SK-N-SH treated with all-trans-retinoic acid at 6 μM for 48 hours (cell line): ENCODE measurements at places on chromosomes 5 and 9.

GRCh38 chr9:113497051-113497450, 33.5 kb downstream of the RGS3 start:
- ATAC-seq = no peak

- no peak for ATAC-seq
Measured at GRCh38 chr5:180006141-180006540, 65.4 kb downstream of the RNF130 start.

- ATAC-seq = no peak
Measured at GRCh38 chr9:9901624-9902023, 711.2 kb downstream of the PTPRD start.

- no peak for ATAC-seq
Measured at GRCh38 chr5:176658817-176659511, 11.7 kb downstream of the TSPAN17 start.

- ATAC-seq = no peak
Measured at GRCh38 chr5:28822071-28822470, 1783.7 kb upstream of the CDH9 start.

DNA sequence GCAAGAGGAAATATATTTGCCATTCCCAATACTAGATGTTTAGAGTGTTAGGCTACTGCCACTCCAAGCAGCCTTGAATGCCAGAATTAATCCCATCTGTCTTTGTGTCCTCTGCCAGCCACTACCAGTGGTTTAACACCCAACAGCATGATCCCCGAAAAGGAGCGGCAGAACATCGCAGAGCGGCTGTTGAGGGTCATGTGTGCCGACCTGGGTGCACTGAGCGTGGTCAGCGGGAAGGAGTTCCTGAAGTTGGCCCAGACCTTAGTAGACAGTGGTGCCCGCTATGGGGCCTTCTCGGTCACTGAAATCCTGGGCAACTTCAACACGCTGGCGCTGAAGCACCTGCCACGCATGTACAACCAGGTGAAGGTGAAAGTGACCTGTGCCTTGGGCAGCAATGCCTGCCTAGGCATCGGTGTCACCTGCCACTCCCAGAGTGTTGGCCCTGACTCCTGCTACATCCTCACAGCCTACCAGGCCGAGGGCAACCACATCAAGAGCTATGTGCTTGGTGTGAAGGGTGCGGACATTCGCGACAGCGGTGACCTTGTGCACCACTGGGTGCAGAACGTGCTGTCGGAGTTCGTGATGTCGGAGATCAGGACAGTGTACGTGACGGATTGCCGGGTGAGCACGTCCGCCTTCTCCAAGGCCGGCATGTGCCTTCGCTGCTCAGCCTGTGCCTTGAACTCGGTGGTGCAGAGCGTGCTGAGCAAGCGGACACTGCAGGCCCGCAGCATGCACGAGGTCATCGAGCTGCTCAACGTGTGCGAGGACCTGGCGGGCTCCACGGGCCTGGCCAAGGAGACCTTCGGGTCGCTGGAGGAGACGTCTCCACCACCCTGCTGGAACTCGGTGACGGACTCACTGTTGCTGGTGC, 29.3 kb downstream of the AMBP start:
- no peak for ATAC-seq

DNA sequence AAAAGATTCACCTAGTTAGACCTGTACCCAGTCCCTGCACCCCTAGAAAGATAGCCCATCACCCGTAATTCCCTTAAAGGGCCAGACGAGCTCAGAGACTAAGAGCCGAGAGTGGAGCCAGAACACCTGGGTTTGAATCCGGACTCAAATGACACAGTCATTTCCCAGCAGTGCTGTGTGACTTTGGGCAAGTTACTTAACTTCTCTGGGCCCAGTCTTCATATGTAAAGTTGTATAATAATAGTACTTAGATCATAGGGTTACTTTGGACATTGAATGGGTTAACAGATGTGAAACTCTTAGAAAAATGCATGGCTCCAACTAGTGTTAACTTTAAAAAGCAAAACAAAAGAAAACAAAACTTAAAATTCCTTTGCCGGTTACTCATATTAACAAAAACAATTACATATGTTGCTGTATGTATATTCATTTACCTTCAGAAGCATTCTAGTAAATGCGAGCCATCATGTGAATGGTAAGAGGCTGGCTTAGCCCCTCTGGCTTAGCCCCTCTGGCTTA, 40.4 kb upstream of the RASGRF2 start:
- ATAC-seq = no peak

DNA sequence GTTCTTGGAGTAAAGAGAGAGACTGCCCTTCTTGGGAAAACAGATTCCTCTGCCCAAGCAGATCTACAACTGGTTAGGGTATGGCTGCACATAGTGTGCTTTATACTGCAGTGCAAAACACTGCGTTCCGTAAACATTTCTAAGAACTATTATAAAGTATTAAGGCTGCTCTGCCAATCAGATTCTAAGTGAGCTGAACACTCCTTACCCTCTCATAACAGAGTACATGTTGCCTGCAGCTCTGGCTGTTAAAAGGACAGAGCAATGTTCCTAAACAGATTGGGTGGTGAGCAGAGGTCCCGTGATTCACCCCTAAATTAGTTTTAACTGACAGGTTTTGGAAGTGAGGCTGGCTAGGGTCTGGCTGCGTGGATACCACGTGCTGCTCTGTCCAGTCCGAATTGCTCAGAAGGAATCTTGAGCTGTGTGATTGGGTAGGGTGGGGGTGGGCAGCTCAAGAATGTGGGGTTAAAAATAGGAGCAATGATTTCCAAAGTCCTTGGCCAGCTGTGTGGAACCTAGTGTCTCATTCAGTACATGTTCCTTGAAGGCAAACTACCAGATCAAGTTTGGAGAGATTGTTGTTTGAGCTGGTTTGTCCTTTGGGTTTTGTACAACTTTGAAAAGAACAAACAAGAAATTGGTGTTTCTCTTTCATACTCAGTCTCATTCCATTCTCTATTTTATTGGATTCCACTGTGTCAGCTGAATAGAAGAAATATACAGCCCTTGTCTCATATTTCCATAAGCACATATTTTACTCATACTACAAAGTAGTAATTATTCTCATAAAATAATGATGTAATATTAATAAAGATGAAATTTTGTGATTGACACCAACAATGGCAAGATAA, 497.6 kb upstream of the CD180 start:
- ATAC-seq = no peak

DNA sequence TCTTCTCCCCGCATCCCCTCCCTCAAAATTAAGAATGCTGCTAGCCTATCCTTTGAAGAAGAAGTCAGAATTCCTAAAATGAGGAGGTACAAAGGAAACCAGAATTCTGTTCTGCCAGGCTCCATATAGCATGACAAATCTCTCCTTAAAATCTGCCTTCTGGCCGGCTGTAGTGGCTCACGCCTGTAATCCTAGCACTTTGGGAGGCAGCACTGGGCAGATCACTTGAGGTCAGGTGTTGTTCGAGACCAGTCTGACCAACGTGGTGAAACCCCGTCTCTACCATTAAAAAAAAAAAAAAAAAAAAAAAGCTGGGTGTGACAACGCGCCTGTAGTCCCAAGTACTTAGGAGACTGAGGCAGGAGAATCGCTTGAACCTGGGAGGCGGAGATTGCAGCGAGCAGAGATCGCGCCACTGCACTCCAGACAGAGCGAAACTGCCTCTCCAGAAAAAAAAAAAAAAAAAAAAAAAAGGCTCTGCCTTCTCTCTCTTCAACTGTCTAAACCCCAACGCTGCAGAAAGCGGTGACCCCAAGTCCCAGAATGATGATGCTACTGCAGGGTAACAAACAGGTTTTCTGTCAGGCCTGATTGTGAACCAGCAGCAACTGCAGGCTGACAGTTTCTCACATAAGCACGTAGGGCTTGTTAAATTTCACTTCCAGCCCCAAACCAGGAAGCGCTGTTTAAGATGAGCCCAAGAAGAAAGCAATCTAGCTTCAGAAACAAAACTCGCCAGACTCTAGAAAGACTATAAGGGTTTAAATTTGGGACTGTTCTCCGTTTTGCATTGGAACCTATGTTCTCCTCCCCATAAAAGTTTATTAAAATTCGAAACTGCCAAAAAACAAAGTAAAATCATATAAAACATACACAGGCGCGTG, 963 bp upstream of the CAST start:
- no peak for ATAC-seq

DNA sequence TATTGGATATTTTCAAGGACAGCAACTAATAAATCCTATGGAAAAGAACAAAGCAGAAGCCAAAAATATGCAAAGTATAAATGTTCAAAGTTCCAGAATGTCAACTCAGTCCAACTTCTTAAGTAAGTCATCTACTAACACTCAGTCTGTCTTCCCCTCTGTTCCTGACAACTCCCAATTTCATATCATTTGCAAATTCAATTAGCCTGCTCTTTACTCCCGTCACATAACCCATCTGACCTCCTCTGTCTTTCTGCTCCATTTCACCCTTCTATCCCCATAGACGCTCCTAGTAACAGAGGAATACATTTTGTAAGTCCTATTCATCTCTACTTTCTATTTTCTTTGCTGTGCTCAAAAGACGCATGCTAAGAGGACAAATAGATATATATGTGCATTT, 659.8 kb upstream of the MEF2C start:
- ATAC-seq = no peak

DNA sequence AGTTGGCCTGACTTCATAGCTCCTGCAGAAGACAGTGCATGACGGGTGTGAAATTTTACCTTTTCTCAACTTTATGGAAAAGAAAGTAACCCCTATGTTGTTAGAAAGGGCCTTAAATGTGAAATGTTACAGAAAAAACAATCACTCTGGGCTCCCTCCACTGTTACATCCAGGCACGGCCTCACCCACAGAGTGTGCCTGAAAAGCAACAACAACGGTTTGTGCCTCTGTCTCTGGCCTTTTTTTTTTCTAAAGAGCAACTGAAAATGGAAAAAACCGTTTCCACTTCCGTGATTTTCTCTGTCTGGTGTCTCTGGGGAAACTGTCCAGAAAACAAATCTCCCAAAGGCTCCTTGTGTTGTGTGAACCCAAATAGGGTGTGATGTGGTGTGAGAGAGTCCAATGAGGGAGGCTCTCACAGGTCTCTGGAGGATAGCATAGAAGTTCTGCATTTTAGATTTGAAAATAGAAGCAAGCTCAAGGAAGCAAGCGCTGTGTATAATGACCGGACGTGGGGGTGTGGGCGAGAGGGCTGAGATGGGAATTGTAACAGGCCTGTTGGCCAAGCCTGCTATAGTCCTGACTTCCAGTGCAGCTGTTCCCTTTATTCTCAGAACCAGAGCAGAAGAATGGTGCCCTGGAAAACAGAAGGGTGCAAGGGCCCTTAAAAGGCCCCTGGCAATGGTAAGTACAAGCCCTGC, 221.8 kb upstream of the TUT7 start:
- no peak for ATAC-seq
